NCI-H2029 treated with DMSO at 0.1 percent for 48 hours (cell line): ENCODE measurements at places on chromosomes 7 and 10.

DNA sequence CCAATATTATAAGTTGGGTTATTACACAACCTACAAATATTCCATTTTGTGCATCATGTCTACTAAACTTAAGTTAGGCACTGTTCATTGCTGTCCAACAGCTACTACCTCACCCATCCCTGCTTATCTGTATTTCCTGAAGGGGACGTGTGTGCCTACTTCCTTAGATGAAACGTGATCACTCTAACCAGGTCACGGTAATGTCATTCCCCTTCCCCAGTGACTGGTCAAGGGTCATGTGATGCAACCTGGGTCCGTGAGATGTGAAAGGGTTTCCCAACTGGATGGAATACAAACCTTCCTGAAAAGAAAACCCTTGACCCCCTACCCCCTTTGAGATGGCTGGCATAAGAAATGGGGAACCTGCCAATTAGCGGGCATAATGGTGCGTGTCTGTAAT lies 1.6 kb upstream of the NSMCE4A start:
- no peak for DNase-seq

DNA sequence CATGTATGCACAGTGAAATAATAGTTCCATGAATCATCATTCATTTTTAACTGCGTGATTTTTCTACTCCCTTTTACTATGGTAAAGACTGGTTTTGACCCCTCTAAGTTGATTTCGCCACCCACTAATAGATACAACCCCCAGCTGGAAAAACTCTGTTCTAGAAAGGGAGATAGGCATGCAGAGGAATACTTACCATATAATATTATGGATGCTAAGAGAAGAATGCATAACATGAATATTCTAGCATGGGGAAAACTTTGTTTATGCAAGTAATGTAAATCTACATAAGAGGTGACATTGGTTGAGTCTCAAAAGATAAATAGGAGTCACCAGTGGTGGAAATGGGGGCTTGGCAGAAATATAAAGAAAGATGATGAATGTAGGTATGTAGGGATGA lies 97.3 kb upstream of the MBL2 start:
- DNase-seq: no peak

DNA sequence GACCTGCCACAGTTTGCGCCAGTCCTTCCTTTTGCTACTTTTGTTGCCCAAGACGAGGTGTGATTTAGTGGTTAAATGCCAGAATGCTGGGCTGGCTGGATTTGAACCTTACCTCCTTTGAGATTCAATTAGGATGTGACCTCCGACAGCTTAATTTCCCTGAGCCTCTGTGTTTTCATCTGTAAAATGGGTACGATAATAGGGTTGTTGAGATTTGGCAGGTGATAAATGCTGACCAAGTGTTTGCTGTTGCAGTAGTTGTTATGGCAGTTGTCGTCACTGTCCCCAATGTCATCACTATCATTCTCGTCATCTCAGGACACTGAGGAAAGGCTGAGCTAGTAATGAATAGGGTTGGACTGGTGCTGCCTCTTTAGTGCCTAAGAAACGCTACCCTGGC lies 61.1 kb downstream of the GRK5 start:
- DNase-seq: no peak

DNA sequence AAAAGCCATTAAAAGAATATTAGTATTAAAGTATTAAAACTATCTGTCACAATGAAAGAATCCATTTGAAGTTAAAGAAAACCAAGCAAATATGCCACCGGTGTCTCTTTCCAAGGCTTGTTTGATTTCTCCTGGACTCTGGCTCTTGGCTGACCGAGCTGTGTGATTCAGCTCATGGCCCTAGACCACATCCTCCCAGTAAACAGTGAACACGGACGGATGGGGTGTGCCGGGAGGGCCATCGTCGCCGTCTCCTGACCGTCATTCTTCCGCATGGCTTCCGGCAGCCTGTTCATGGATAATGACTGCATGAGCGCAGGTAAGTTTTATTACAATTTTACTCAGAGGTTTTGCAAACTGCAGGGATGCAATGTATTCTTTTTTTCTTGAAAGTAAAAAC lies 218.5 kb downstream of the DNAJB6 start:
- no peak for DNase-seq

GRCh38 chr10:8539056-8539455 lies 484.6 kb downstream of the GATA3 start:
- no peak for DNase-seq

DNA sequence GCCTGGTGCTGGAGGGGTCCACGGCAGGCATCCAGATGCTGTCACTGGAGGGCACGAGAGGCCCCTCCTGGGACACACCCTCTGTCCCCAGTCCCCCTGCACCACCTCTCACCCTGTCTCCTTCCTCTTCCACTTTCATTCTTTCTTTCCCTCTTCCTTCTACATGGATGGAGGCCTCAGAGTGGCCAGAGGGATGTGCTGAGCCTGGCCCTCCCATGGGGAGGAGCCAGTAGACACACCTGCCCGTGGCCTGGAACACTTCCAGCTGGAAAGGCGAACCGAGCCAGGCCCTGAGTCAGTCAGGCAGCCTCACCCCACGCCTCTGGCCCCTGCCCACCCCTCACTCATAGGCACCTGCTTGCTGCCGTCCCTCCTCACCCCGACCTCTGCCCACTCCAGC lies 55.9 kb upstream of the MXI1 start:
- peak; percentile 26 for DNase-seq

- no peak for DNase-seq
Observed at GRCh38 chr10:70715853-70716795, 43.8 kb downstream of the ADAMTS14 start.

- no peak for DNase-seq
Observed at GRCh38 chr10:44390585-44391072, 5.7 kb upstream of the CXCL12 start.

GRCh38 chr10:63976538-63976937 lies 455.3 kb downstream of the REEP3 start:
- DNase-seq: peak; percentile 0

DNA sequence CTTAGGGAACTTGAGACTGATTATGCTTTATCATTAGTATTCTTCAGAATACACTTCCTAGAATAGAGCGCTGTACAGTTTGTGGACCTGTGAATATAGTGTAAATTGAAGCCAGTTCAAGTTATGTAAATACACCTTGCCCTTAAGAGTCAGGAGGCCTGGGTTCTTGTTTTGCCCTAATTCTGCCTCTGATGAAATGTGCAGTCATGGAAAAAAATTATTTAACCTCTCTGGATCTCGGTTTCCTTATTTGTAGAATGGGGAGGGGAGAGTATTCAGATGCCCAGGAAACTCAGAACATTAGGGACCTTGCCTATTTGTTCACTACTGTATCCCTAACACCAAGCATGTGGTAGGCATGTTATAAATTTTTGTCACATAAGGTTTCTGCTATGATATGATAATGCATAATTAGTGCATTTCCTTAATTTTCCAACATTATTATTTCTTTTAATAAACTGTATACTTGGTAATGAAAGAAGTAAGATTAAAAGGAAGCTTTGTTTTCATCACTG lies 1.3 kb downstream of the EXOC6 start:
- DNase-seq: no peak

- DNase-seq: no peak
Observed at GRCh38 chr7:131467788-131468187, 88.6 kb downstream of the PODXL start.

- peak; percentile 28 for DNase-seq
Observed at GRCh38 chr7:12623885-12624498, 53.5 kb downstream of the SCIN start.

- no peak for DNase-seq
Observed at GRCh38 chr10:23100331-23101030, 5.1 kb downstream of the MSRB2 start.
